ENCODE measurements at places on chromosomes 2 and 18. TPM values are rescaled to one million over a fixed set of nuclear protein-coding genes. Genes with fewer than 3 reads are reported as not detected.

The INHBB gene
- total RNA-seq, result not detected

The UPP2 gene
- not detected for total RNA-seq

DNA sequence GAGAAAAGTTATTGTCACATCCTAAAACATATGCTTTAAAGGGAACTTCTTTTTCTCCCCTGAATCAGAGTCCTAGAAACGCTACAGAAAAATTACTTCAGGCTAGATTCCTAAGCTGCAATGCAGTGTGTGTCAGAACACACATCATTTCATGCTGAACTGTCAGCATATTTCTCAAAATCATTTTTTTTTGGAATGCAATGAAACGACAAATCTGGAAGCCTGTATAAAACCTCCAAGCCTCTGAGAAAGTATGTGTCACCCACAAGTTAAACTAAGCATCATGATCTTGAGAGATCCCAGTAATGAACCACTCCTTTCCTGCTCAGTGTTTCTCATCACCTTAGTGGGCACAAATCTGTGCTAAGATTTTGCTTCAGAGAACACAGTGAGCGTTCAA is 276.2 kb downstream of the ZNF521 start:
- no peak for DNase-seq

DNA sequence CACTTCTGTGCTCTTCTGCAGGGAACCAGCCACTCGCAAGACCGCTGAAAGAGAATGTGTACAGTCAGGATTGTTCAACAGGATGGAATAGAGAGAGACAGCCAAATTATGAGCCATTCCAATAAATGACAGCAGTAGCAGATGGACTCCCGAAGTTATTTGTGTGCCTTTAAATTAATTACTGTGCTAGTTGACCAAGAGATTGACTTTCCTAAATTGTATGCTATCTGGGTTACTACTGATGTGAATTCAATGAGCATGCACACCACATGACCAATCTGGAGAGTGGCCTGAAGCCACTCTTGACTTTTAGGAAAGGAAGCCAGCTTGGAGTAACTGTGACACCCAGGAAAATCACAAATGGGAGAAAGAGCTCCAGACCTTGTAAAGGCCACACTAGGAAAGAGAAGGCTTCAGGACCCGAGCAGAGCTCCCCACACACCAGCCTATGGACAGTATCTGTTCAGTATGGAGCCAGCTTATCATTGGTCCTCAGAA is 52.8 kb downstream of the CHMP3 start:
- DNase-seq, result no peak

GRCh38 chr2:218369330-218369729 is 12.7 kb downstream of the CATIP start:
- no peak for DNase-seq

DNA sequence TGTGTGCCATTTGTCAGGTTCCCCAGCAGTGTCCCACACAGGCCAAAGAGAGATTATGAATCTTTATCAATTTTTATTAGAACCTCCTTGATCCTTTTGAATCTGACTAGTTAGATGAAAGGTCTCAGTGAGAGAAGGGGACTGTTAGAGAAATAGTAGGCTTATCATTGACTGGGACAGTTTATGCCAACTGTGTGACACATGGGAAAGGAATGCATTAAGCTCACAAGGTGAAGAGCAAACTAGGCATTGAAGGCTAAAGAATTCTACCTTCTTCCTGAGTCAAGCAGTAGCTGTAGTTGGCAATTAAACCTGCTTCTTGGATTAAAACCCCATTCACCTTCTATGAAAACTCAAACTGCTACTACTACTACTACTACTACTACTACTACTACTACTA is 389.6 kb upstream of the CDH19 start:
- no peak for DNase-seq

DNA sequence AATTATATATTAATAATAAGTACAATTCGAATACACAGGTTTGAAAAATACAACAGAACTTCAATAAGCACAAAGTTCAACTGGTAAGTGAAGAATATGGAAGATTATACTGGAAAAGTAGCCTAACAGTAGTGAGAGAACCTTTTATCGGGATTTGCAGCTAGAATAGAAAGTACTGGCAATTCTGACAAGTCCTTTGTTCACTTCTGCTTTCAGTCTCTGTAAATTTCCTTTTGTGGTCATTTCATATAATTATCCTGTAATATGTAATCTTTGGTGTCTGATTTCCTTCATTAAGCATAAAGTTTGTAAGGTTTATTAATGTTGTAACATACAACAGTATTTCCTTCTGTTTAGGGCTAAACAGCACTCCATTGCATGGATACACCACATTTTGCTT is 67.2 kb downstream of the CUL3 start:
- no peak for DNase-seq

All from CD4-positive, CD25-positive, alpha-beta regulatory T cell (primary cell).